Activated CD4-positive, CD25-positive, alpha-beta regulatory T cell treated with anti-CD3 and anti-CD28 coated beads, Interleukin-2, amount 50 U/mL, for 16 hours (primary cell): ENCODE measurements at places on chromosomes 5 and 9.

GRCh38 chr9:113299800-113300292 lies 3.3 kb downstream of the RNF183 start:
- no peak for DNase-seq

DNA sequence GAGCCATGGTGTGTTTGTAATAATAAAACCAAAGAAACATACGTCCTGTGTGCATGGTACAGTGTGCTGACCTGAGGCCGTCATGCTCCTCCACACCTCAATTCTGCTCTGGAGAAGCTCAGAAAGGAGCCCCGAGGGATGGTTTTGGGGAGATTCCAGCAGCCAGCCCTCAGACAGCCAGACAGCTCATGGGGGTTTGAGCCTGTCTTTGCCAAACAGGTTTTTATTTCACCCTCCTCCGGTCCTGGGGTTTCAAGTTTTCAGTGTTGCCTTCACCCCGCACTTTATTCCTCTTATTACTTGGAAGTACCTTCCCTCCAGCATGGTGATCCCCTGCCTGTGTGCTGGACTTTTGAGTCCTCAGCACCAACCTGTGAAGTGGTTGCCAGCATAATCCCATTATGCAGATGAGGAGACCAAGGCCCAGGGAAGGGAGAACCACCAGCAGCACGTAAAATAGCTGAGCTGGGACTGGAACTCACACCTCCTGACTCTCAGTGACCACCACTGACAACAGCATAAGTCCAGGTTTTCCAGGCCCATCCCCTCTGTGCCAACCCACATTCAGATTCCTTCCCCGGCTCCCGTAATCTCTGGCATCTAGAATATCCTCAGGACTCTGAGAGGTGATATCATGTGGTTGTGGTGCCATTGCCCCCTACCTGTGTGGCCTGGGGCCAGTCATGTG lies 35.1 kb downstream of the TGFBI start:
- DNase-seq = no peak

GRCh38 chr5:165029099-165029870 lies 1523.9 kb downstream of the MAT2B start:
- DNase-seq = no peak

DNA sequence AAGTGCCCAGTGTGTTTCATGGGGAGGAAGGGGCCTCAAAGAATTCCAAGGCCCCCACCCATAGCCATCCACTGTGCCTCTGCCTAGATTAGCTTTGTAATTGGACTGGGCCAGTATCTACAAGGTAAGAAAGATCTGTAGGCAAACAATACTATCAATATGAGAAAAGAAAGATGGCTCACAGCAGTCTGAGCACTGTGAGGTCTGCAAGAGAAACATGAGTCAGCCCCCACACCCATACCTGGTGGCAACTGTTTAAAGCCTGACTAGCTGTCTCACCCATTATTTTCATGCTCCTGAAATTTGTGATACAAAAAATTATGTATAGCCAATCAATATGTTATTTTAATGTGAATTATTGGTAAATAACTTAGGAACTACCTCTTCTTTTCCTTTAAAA lies 10.0 kb upstream of the ZNF483 start:
- DNase-seq = no peak

GRCh38 chr9:74554751-74555419 lies 57.8 kb downstream of the RORB start:
- no peak for DNase-seq

DNA sequence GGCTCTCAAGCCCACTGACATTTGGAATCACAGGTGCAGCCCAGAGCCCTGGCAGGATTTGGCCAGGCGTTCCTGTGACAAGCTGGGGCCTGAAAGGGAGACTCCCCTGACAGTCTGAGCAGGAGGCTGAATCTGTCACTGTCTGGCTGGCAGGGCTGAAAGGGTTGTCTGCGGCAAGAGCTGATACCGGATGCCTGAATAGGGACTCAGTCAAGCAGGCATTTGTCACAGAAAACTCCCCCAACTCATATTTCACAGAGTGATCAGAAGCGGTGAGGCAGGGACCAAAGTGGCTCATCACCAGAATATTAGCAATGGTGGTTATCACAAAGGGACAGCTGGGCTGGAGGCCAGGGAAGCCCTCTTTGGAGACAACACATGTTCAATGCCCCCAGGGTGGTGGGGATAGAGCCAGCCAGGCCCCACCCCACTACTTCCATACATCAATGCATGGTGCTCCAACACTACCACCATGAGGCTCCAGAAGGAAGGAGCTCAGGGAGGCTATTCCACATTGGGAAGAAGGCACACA lies 295.5 kb downstream of the DTWD2 start:
- DNase-seq = no peak

GRCh38 chr5:142097681-142098080 lies 10.9 kb upstream of the NDFIP1 start:
- DNase-seq = no peak

GRCh38 chr9:4820168-4820567 lies 27.4 kb downstream of the RCL1 start:
- no peak for DNase-seq

DNA sequence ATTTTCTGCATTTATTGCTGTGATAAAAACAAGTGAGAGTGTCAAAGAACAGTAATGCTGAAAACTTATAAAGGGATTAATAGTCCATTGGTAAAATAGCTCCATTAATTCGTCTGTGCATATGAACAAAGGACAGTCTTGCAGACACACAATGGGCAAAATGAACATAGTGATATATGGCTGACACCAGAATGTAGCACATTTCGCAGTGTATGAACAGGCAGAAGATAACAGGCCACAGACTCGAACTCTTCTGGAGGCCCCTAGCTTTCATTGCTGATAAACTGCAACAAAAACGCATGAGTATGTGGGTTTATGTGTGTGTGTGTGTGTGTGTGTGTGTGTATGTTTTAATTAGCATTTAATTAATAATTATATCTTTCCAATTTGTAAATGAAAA lies 354.8 kb downstream of the TAF11L14 start:
- DNase-seq = no peak

GRCh38 chr9:12708562-12709298 lies 15.5 kb downstream of the TYRP1 start:
- DNase-seq = no peak

GRCh38 chr5:106755066-106755465 lies 915.7 kb downstream of the EFNA5 start:
- no peak for DNase-seq

DNA sequence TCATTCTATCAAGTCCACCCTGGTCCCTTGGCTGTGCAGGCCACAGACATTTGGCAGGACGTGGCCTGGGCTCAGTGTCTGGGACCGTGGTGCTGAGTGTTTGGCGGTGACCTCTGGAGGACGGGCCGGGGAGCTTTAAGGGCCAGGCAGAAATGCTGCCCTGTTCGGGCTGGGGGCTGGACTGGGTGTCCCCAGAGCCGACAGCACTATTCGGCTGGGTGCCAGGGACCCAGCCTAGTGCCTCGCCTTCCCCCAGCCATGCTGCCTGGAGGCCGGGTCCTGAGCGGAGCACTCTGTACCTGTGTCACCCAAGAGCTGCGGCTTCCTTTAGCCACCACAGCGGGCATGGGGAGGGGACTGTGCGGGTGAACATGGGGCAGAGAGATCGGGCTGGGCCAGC lies 40.4 kb downstream of the COL5A1 start:
- no peak for DNase-seq

DNA sequence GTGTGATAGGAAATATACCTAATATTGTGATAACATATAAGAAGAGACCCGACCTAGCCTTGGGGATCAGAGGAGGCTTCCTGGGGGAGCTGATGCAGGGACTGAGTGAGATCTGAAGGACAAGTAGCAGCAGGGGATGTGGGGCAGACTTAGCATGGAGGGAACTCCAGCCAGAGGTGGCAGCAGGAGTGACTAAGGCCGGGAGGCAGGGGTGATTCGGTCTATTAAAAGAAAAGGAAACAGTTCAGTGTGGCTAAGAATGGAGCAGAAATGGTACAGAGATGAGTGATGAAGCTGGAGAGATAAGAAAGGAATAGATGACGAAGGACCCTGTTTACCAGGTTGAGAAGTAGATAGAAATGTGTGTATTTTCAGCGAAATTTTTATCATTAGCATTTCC lies 408.8 kb downstream of the ENC1 start:
- no peak for DNase-seq

GRCh38 chr5:159345336-159345735 lies 15.0 kb upstream of the IL12B start:
- DNase-seq = no peak

DNA sequence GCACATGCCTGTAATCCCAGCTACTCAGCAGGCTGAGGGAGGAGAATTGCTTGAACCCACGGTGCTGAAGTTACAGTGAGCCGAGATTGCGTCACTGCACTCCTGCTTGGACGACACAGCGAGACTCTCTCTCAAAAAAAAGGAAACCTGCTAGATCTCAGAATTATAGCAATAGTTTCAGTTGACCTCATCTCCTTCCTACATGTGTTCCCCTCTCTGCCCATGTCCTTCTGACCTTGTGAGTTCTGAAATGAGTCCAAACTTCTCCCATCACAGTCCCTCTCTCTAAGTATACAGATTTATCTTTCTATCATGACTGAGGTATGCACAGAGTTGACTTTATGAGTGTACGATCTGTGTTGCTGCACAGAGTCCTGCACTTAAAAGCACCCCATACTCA lies 44.6 kb upstream of the SHOC1 start:
- no peak for DNase-seq

GRCh38 chr9:131587906-131588305 lies 42.6 kb downstream of the PRRT1B start:
- DNase-seq = no peak

GRCh38 chr9:120740132-120740531 lies 25.9 kb upstream of the MEGF9 start:
- DNase-seq = no peak

DNA sequence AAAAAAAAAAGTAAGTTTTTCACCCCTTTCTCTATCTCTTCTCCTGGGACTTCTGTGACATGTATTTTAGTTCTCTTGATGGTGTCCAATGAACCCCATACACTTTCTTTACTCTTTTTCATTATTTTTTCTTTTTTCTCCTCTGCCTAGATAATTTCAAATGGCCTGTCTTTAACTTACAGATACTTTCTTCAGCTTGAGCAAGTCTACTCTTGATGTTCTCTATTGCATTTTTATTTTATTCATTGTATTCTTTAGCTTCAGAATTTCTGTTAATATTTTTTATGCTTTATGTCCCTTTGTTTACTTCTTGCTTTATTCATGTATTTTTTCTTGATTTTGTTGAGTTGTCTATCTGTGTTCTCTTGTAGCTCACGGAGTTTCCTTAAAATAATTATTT lies 32.5 kb upstream of the FAM120A start:
- no peak for DNase-seq

GRCh38 chr5:9467199-9468059 lies 78.4 kb downstream of the SEMA5A start:
- no peak for DNase-seq

GRCh38 chr5:132457371-132458225 lies 33.0 kb downstream of the IRF1 start:
- no peak for DNase-seq

- no peak for DNase-seq
These were observed 69.3 kb downstream of the SHB start for GRCh38 chr9:37999588-38000189.

GRCh38 chr9:88378317-88378716 lies 9.9 kb upstream of the SPIN1 start:
- no peak for DNase-seq

DNA sequence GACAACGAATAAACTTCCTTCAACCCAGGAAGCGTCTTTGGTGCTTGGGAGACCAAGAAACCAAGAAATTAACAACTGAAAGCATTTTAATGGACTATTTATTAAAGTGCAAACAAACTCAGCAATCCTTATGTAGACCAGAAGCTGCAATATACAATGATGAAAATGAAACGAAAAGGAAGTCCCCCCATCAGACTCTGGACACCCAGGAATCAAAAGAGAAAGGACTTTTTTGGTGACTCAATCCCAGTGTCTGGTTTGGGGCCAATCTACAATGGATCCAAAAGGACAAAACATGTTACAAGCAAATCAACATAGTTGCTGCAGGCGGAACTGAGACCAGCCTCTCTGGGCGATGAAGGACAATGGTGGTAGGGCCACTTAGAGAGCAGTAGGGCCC lies 39.5 kb downstream of the C9orf152 start:
- no peak for DNase-seq

DNA sequence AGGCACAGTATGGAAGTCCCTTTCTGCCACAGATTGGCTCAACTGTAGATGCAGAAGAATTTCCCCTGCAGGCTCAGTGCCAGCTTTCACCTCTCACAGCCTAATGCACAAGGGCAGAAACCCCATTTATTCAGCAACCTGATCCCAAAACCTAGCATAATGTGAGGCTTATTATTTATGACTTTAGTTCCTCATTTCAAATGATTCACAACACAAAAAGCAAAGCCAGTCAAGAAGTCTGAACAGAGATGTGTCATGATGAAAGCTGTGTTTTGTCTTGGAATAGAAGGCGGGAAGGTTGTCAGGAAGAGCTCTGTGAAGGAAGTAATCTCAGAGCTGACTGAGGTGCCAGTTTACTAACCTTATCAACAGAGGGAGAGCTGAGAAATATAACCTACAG lies 369.7 kb downstream of the LRRC70 start:
- DNase-seq = no peak

DNA sequence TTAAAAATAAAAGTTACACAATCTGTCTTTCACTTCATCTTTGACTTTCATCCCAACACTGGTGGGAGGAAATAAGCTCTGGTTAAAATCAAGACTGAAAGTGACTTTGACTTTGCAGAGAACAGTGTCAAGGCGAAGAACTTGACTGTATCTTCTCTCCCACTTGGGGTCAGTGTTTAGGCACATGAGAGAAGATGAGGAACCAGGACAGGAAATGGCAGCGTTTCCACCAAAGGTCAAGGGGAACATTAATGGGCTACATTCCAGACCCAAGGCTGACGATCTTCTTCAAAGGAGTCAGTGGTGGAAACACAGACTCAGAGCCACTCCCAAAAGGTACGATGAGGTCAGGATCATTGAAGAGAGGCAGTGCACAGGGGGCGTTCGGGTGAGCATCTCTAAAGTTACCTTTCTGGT lies 409.5 kb downstream of the ARHGEF28 start:
- DNase-seq = no peak

GRCh38 chr5:82259172-82259800 lies 18.9 kb downstream of the RPS23 start:
- DNase-seq = no peak

GRCh38 chr9:130857864-130858738 lies 23.0 kb downstream of the ABL1 start:
- no peak for DNase-seq

GRCh38 chr5:146402949-146403348 lies 44.2 kb upstream of the TCERG1 start:
- DNase-seq = no peak
